ENCODE measurements at places on chromosomes 12 and 14.
A peak's percentile ranks its signal among the peaks of the same experiment; 100 is the strongest.

- DNase-seq = no peak
Observed at GRCh38 chr12:121167232-121167820, 34.6 kb downstream of the P2RX7 start.

DNA sequence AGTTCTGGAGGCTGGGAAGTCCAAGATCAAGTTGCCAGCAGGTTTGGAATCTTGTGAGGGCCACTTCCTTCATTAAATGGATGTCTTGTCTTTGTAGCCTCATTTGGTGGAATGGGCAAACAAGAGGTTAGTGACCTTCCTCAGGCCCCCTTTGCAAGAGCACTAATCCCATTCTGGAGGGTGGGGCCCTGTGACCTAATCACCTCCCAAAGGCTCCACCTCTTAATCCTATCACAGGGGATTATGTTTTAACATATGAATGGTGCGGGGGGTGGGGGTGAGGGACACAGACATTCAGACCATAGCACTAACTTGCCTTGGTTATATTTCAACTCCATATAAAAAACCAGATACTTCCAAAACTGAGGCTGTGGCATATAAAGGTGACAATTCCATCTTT is 59.9 kb upstream of the PPP4R3A start:
- DNase-seq = no peak

- DNase-seq = no peak
Observed at GRCh38 chr12:115444346-115444745, 760.4 kb upstream of the TBX3 start.

GRCh38 chr14:75993567-75994041 is 8.0 kb downstream of the IFT43 start:
- no peak for DNase-seq

DNA sequence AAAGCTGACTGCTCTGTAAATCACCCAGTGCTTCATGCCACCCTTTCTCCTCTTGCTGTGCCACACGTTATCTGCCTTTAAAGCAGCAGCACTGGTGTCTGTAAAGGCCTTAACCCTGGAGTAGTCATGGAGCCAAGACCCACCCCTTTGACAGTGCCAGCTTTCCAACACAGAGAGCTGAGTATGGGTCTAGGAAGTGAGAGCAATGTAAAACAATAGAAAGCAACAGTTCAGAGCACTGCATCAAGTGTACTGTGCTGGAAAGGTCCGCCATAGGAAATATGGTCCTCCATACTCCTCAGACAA is 139.5 kb downstream of the DAD1 start:
- DNase-seq = no peak

DNA sequence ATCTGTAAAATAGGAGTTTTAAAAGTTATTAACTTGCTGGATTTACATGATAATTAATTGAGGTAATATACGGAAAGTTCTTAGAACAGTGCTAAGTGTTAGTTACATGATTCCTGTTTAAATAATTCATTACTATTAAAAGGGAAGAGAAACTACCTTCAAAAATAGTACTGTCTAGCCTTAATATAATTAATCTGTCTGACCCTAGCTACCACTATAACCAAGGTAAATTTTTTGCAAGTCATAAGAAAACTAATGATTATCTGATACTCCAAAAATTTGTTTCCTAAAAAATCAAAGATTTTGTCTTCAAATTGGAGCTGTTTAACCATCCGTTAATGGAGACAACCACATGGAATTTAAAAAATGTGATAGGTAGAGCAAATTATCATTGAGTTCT is 294.3 kb upstream of the FBXO33 start:
- no peak for DNase-seq

DNA sequence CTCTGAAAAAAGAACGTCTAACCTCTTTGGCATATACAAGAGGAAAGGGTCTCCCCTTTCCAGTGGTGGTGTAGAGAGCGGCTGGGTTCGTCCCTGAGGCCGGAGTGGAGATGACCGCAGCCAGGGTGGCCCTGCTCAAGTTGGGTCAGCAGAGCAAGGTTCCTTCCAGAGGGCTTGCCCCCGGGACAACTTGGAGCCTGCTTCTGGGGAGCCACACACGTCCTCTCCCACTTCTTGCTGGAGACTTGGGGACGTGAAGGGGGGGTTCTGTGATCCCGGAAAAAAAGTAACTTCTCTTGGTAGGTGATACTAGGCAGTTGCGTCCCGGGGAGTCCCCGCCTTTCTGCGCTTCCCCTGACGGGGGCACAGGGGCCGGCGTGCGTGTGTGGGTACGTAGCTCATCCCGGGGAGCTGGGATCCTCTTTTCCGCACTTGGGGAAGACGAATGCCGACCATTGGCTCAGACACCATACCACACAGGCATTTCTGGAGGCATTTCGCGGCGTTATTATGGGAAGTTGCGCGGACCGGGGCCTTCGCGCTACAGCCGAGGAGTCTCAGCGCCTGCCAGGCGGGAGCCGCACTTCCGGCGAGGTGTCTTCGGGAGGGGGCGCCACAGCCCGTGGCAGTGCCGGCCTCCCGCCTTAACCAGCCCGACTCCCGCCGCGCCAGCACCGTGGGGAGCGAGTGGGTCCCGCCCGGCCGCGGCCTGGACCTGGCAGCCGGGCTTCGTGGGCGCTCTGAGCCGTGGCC is 14.8 kb upstream of the PAX9 start:
- DNase-seq = peak; percentile 38

DNA sequence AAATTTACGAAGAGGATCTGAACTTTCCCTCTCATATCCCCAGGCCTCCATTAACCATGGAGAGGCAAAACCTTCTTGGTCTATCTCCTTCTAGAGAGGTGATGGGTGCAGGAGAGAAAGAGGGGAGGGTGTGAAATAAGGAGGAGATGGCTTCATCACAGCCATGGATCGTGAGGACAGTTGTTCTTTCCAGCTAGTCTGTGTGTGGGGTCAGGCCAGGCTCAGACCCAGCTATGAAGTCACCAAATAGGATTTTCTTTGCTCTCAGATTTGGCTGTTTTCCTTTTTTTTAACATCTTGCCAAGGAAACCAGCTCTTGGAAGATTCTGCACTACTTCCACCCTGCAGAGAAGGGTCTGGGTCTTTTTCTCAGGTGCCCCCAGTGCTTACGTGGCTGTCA is 64.9 kb upstream of the FAM181A start:
- DNase-seq = no peak

DNA sequence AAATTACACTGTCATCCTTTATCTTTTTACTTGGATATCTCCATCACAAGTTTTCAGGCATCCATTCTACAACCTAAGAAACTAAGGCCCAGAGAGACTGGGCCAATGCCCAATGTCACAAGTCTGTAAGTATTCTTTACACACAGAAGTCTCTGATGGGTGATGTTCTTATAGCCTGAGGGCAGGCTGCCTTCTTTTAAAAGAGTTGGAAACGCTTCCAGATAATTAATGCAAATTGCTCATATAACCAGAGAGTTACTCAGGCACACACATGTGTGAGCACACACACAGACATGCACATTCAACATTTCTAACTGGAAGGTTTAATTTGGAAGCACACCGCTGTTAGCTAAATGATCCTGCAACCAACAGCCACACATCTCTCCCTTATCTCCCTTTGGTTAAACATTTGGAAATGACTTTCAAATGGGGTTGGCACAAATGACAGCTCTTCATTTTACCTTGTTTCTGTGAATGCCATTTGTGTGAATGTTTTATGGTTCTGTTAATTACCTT is 160.8 kb upstream of the TMPO start:
- no peak for DNase-seq

DNA sequence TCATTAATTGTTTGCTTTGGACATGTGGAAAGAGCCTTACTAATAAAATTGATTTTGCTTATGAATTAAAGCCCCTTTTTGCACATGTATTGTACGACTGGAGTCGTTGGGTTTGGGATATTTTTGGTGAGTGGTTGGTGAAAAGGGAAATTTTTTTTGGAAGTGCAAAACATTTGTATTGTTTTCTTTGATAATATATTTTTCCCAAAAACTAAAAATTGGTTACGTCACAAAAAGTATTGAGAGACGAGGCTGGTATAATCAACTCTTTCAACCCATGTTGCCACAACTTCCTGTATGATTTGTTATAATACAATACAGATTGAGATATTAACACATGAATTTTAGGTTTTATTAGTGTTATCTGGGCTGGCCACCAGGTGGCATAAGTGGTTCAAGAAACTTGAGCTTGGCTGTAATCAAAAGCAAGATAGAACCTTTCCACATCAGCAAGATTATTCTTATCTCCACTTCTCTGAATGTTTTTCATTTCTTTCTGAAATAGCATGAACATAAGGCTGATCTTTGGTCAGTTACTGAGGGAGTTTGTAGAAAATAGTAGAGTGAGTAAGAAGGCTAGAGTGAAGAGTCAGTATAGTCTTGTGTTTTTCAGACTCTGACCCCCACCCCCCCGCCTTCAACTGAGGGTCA is 8.7 kb downstream of the NGDN start:
- DNase-seq = peak; percentile 65

GRCh38 chr14:85824526-85824925 is 294.6 kb downstream of the FLRT2 start:
- no peak for DNase-seq

Measured in pancreas (tissue), 10 donors.